Caudate nucleus (tissue), 63 donors: ENCODE measurements at places on chromosomes 5 and 9.

DNA sequence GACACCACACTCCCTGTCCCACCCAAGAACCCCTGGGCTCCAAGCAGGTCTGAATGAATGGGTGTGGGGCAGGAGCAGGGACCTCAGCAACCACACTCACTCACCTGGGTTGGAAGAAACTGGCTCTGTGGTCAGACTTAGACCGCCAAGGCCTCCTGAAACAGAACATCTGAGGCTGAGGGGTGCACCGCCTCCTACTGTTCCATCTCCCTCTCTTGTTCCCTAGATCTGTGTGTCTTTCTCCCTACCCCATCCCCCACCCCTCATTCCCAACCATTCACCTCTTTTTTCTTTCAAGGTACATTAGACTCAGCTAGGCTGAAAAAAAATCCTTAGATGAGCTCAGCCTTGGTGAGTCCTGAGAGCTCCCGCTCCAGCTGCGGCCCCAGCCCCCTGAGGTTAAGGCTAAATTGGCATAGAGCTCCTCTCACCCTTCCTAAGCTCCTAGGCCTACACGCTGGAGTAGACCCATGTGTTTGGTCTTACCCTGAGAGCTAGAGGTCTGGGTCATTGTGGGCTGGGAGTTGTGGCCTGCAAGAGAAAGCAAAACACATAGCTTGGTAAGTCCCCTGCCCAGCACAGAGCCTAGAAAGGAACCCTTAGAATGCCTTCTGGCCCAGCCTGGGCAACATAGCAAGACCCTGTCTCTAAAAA, 4.8 kb downstream of the ECSCR start:
- no peak for DNase-seq

- DNase-seq, result no peak
Measured at GRCh38 chr5:37552770-37553719, 173.9 kb downstream of the WDR70 start.

GRCh38 chr5:107517185-107518033, 153.3 kb downstream of the EFNA5 start:
- no peak for DNase-seq

GRCh38 chr9:70407081-70407503, 7.4 kb downstream of the KLF9 start:
- no peak for DNase-seq

- no peak for DNase-seq
Measured at GRCh38 chr5:108858959-108859358, 111.3 kb downstream of the FER start.
